H1 (cell line): ENCODE measurements at places on chromosomes 12 and 14.

GRCh38 chr12:15856097-15856982 is 25.8 kb upstream of the STRAP start:
- no peaks in the 10 kb centered on the region for H3K36me3 ChIP-seq
- H3K27ac ChIP-seq = no peak overlapping the region
- H3K4me1 ChIP-seq = no peaks in the 10 kb centered on the region
- H3K4me3 ChIP-seq = no peak overlapping the region
- no peaks in the 10 kb centered on the region for H3K27me3 ChIP-seq

GRCh38 chr12:120353556-120354317 is 15.2 kb downstream of the MSI1 start:
- no peak for DNase-seq
- H3K27me3 ChIP-seq = no peaks in the 10 kb centered on the region
- peaks cover 3% of the 10 kb centered on the region for H3K4me1 ChIP-seq

DNA sequence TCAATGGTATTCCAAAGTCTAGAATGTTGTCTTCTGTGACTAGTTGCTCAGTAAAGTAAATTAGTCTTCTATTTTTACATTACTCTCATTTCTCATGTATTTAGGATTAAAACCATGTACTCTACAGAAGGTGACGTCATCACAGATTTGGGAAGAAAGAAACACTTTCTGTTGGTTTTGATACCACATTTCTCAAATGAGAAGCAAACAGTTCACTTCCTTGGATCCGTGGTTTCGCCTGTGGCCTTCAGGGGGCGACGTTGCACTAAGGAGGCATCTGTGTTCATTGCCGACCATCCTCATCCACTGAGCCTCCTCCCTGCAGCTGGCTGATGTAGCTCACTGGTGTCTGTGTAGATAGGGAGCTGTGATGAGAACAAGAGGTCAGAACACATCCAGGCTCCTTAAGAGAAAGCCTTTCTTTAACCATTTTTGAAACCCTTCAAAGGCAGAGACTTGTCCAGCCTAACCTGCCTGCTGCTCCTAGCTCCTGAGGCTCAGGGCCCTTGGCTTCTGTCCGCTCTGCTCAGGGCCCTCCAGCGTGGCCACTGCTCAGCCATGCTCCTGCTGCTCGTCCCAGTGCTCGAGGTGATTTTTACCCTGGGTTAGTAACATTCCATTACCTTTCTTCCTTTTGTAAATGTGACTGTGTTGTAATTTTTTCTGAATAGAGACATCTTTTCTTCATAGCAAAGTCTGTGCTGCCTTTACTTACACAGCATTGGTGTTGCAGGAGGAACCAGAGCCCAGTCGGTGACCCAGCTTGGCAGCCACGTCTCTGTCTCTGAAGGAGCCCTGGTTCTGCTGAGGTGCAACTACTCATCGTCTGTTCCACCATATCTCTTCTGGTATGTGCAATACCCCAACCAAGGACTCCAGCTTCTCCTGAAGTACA is 220.6 kb upstream of the OR4E1 start:
- no peak overlapping the region for H3K4me3 ChIP-seq
- H3K27me3 ChIP-seq = no peaks in the 10 kb centered on the region
- H3K36me3 ChIP-seq = no peaks in the 10 kb centered on the region
- DNase-seq = no peak

GRCh38 chr12:131100031-131100674 is 146.4 kb downstream of the ADGRD1 start:
- H3K27me3 ChIP-seq = no peaks in the 10 kb centered on the region
- no peak for DNase-seq
- H3K36me3 ChIP-seq = no peaks in the 10 kb centered on the region
- H3K4me3 ChIP-seq = no peak overlapping the region

GRCh38 chr12:82625523-82625922 is 61.2 kb upstream of the TMTC2 start:
- H3K36me3 ChIP-seq = no peaks in the 10 kb centered on the region
- H3K27me3 ChIP-seq = no peaks in the 10 kb centered on the region
- no peak for DNase-seq
- H3K4me1 ChIP-seq = no peaks in the 10 kb centered on the region

DNA sequence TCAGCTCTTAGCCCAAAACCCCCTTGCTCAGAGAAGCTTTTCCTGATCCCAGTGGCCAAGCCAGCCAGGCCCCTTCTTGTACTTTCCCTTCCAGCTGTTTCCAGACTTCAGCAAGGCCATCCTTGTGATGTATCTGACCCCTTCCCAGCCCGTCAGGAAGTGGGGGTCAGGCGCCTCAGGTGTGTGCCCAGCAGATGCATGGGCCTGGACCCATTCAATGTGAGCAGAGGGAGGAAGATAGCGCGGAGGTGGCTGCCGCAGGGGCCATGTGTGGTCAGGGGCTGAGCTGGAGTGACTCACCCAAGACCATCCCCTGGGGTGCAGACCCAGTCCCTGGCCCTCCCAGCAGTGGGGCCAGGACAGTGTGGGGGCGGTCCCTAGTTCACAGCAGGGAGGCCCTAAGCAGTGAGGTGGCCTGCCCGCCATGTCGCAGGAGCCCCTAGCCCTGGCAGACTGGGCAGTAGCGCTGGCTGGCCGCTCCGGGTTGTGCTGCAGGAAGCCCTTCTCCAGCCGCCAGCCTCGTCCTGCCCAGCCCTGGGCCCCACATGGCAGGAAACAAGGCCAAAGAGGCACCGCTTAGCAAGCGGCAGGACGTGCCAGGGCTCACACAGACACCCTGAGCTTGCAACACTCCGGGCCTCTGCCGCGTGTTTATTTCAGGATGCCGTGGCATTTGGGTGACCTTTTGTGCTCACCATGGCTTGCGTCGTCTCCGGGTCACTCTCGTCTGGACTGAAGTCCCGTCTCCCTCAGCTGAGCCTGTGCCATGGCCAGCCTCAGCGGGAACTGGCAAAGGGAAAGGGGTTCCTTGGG is 12.0 kb downstream of the ADSS1 start:
- no peaks in the 10 kb centered on the region for H3K36me3 ChIP-seq
- H3K27me3 ChIP-seq = peaks cover 5% of the 10 kb centered on the region; the same call in 1 of the 2 replicates
- DNase-seq = no peak
- no peak overlapping the region for H3K27ac ChIP-seq

DNA sequence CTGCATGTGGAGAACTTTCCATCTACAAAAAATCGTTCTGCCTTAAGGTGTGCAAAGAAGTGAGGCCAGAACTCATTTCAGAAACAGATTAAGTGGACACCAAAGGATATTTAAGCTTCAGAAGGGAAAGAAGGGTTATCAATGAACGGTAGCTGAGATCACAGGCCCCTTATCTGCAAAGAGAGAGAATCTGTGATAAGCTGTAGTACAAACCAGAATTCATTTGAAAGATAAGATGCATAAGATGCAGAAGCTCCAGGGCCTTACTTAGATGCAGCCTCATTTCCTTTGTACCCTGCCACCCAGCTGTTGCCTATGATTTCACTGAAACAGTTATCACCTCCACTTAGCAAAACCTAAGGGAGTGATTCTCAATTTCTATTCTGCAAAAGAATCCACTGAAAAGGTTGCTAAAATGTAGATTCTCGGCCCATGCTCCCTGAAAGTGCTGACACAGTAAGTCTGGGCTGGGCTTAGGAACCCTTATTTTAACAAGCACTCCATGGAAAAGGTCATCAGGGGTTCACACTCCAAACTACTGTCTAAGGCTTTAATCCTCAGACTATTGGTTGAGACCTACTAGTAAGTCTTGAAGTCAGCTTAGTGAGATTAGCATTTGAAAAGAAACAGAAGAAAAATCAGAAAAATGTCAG is 64.8 kb downstream of the HELB start:
- DNase-seq = no peak
- no peak overlapping the region for H3K4me3 ChIP-seq
- no peaks in the 10 kb centered on the region for H3K27me3 ChIP-seq
- no peak overlapping the region for H3K27ac ChIP-seq

- no peaks in the 10 kb centered on the region for H3K27me3 ChIP-seq
- no peak overlapping the region for H3K4me3 ChIP-seq
- peaks cover 3% of the 10 kb centered on the region; the same call in 1 of the 2 replicates for H3K4me1 ChIP-seq
- no peaks in the 10 kb centered on the region for H3K36me3 ChIP-seq
Observed at GRCh38 chr12:103469719-103470118, 26.0 kb downstream of the C12orf42 start.

- H3K27ac ChIP-seq = no peak overlapping the region
- H3K36me3 ChIP-seq = no peaks in the 10 kb centered on the region
- H3K4me3 ChIP-seq = no peak overlapping the region
Observed at GRCh38 chr12:129610601-129611120, 293.2 kb downstream of the TMEM132D start.

- no peak overlapping the region for H3K4me3 ChIP-seq
- DNase-seq = no peak
- H3K27ac ChIP-seq = no peak overlapping the region
- H3K4me1 ChIP-seq = no peaks in the 10 kb centered on the region
- H3K36me3 ChIP-seq = no peaks in the 10 kb centered on the region
Observed at GRCh38 chr14:59788176-59788575, 82.4 kb downstream of the RTN1 start.

GRCh38 chr12:45644541-45644940 is 85.0 kb upstream of the ARID2 start:
- no peak for DNase-seq
- no peaks in the 10 kb centered on the region for H3K27me3 ChIP-seq
- no peaks in the 10 kb centered on the region for H3K36me3 ChIP-seq
- H3K27ac ChIP-seq = no peak overlapping the region

DNA sequence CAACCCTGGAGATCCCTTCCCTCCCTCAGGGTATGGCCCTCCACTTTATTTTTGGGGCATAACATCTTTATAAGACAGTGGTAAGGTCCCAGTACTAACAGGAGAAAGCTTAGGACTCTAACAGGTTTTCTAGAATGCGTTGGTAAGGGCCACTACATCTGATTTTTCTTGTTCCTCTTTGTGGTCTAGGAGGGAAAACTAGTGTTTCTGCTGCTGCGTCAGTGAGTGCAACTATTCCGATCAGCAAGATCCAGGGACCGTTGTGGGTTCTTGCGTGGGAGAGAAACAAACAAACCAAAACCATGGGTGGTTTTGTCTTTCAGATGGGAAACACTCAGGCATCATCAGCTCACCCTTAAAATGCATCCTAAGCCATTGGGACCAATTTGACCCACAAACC is 123.6 kb upstream of the SLC16A7 start:
- DNase-seq = no peak
- H3K27ac ChIP-seq = no peak overlapping the region
- no peaks in the 10 kb centered on the region for H3K4me1 ChIP-seq
- H3K27me3 ChIP-seq = no peaks in the 10 kb centered on the region

DNA sequence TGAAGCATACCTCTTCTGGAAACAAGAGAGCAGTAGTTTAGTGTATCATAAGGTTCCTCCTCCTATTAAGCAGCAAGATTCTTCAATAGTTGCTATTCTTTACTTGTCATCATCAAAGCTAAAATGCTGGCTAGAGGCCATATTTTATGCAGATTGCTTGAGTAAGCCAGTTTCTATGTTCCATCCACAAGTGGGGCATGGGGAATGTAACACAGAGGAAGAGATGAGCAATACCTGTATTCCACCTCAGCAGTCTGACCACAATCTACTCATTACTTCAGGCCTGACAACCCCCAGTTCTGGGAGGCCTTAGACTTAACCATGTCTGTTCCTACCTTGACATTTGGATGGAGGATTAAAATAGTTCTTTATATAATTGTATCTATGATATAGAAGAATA is 423.6 kb downstream of the BTG1 start:
- H3K4me3 ChIP-seq = no peak overlapping the region
- no peaks in the 10 kb centered on the region for H3K4me1 ChIP-seq
- no peaks in the 10 kb centered on the region for H3K27me3 ChIP-seq
- DNase-seq = no peak
- no peak overlapping the region for H3K27ac ChIP-seq

GRCh38 chr12:88691811-88692210 is 111.5 kb upstream of the KITLG start:
- no peak overlapping the region for H3K27ac ChIP-seq
- H3K36me3 ChIP-seq = no peaks in the 10 kb centered on the region
- no peaks in the 10 kb centered on the region for H3K4me1 ChIP-seq
- no peak for DNase-seq
